ENCODE measurements at places on chromosomes 7 and 10.

GRCh38 chr10:114271779-114272167 is 32.7 kb downstream of the VWA2 start:
- peak; percentile 92 for DNase-seq

DNA sequence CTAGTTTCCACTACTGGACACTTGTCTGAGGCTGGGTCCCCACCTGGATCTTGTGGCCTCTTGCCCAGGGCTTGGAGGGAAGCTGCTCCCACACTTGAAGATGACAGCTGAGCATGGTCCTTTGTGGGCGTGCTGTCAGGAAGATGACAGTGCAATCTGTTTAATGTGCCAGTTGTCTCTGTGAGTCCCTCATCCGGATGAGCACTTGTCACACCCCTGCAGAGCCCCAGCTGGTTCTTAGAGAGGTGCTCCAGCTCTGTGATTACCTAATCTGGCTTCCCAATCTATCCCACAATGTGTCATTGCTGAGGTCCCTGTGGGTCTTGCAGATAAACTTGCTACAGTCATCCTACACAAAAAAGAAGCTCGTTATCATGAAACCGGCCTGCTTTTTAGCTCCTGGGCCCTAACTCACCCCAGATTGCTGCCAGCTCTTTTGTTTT is 34.8 kb upstream of the CCSER2 start:
- DNase-seq = no peak

DNA sequence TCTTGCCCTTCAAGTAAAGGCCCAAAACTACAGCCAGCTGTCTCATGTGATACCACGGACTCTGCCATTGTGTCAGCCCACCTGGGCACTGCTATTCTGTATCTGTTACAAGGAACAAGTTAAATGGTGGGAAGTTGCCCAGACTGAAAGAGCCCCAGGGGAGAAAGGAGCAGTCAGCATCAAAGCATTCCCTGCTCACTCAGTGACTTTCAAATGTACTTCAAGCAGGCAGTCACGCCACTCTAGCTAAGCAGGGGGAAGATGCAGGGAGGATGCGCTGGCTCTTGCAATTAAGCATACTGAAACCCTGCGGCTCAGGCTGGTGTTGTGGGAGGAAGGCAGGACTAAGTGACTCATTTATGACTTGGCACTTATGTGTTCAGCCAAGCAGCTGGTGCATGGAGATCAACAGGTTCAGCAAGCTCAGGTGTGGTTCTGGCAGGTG is 1249.6 kb downstream of the TYW1 start:
- DNase-seq = no peak

DNA sequence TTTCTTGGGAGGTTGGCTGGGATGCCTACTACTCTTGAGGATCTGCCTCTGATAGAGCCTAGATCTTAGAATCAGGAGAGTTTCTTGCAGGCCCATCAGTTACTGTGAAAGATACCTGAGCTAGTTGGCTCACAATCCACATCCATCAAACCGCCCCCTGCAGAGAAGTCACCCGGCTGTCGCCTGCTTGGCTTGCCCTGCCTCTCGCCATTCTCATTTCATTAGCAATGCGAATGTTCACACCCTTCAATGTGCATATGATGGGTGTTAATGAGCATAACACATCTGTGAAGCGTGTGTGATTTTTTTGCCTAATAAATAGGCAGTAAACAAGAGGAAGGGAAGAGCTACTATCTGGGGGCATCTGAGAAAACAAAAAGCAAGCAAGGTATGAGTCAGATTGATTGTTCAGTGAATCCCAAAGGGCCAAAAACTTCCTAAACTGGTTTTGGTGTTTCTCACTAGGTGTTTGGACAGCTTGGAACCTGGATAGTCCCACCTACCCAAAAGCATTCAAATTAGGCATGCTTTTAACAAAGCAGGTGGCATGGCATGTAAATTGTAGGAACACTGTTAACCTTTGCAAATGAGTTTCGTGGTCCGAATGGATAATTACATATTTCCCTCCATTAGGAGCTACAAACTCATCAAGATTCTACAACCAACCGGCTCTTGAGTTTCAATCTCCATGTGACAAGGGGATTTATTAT is 272.3 kb upstream of the C7orf33 start:
- DNase-seq = no peak

GRCh38 chr10:24873281-24873683 is 79.1 kb downstream of the PRTFDC1 start:
- DNase-seq = peak; percentile 69

DNA sequence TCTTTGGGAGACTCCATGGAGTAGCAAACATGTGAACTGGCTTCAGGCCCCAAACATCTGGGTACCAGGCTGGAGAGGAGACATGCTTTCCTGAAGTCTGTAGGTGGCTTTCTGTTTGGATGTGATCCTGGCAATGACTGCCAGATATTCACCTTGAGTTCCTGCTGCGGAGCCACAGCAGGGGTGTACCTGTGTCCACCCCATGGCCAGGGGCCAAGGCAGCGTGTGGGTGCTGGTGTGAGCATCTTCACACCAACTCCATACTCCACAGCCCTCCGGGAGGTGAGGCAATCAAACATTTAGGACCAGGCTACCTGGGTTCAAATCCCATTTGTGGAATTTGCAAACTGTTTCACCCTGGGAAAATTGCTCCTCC is 113.0 kb downstream of the ADCY1 start:
- no peak for DNase-seq

GRCh38 chr10:31399631-31400030 is 80.6 kb downstream of the ZEB1 start:
- peak; percentile 12 for DNase-seq

Data from stromal cell of bone marrow (primary cell).